CD4-positive, alpha-beta T cell treated with Interleukin-4 for 4 hours (primary cell): ENCODE measurements at places on chromosomes 6 and 20.
A peak's percentile ranks its signal among the peaks of the same experiment; 100 is the strongest.

GRCh38 chr6:76866091-76866915, 597.0 kb downstream of the HTR1B start:
- DNase-seq = no peak

DNA sequence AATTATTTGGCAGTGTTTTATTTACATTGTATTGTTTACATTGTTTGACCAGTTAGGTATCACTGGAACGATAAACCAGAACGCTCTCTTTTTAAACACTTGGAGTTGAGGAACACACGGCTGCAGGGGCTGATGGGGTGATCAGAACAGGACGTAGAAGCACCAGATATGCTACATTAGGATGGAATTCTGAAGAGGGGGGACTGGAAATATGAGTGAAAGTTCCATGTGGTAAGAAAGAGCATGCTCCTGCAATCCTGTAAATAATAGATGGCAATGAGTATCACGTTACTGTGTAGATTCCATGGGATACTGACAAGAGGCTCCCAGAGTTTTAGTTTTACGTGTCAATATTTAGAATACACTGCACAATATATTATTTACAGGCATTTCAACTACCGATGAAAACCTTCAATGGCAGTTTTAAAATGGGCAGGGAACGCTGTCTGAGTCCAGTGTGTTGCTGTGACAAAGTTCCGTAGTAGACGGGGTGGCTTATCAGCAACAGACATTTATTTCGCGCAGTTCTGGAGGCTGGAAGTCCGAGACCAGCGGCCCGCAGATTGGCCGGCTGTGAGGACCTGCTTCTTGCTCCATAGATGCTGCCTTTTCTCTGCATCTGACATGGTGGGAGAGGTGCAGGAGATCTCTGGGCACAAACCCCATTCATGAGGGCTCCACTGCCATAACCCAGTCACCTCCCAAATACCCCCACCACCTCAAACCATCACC, 43.1 kb downstream of the SYNJ2 start:
- DNase-seq = no peak

DNA sequence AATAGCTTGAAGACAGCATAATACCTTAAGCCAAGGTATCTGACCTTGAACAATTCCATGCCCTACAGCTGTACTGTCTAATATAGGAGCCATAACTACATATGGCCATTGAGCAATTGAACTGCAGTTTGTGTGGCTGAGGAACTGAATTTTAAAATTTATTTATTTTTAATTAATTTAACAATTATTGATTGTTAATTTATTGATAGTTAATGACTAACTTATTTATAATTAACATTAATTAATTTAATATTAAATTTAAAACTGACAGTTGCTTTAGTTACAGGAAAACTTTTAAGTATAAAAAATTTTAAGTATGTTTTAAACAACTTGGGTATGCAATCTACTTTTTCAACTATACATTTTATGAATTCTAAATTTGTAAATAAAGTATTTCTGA, 12.3 kb upstream of the MYB start:
- DNase-seq = no peak

GRCh38 chr20:51127713-51128112, 104.8 kb upstream of the KCNG1 start:
- DNase-seq = no peak

- DNase-seq = no peak
These were observed 53.9 kb downstream of the OSTM1 start for GRCh38 chr6:108020472-108021116.

- DNase-seq = no peak
These were observed 486.2 kb downstream of the HDGFL1 start for GRCh38 chr6:23055523-23055922.

GRCh38 chr20:15362849-15363248, 1025.4 kb upstream of the FLRT3 start:
- no peak for DNase-seq

- DNase-seq = no peak
These were observed 34.2 kb downstream of the ZNF391 start for GRCh38 chr6:27422651-27423332.

- no peak for DNase-seq
These were observed 27.1 kb downstream of the TASP1 start for GRCh38 chr20:13611611-13612125.

GRCh38 chr6:45924763-45925342, 90.8 kb downstream of the CLIC5 start:
- DNase-seq = no peak

- DNase-seq = peak; percentile 58
These were observed 59.5 kb downstream of the TRIM38 start for GRCh38 chr6:26022132-26022472.

GRCh38 chr6:3706547-3706946, 45.0 kb downstream of the PXDC1 start:
- DNase-seq = no peak

DNA sequence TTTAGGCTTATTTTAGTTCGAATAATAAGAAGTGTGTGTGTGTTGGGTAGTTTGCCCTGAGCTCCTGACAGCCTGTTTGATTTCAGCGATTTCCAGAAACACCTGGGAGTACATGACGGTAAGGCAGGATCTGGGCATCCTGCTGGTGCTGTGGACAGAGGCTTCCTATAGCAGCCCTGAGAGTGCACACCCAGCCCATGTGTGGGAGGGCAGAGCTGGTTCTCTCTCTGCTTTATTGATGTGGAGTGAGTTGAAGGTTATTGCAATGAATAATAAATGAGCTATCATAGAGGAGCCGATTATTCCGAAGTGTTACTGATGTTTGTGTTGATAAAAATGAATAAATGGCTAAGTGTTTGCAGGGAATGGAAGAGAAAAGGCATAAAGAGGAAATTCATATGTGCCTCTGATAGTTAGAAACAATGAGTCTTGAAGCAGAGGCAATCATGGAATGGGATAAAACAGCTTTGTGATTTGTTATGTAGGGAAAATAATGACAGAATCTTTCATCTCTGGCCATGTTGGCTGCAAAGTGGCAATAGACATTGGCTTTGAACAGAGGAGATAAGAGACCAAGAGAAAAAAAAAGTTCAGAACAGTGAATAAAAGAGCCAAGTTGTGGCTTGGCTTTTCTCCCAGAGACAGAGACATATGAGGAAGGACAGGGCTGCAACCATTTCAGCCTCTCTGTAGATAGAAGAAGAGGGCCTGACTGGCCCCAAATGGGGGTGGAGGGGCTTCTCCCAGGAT, 166.2 kb upstream of the CHD6 start:
- DNase-seq = no peak
